ENCODE measurements at places on chromosomes 4 and X.

DNA sequence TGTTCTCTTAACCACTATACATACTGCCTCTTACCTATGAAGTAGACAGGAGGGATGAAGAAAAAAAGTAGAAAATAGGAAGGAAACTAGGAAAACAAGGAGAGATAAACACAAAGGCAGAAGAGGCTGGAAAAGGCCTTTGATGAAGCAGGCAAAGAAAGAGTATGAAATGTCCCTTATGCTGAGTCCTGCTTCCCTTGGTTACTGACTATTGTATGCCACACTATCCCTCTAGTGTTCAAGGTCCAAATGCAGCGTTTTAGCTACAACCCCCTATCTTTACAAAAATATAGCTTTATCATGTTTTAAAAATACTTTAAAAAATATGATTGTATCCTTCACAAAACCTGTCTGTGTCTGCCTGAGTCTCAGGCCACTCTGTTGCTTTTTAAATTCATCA lies 233.1 kb downstream of the CAMK2D start:
- no peak for DNase-seq

DNA sequence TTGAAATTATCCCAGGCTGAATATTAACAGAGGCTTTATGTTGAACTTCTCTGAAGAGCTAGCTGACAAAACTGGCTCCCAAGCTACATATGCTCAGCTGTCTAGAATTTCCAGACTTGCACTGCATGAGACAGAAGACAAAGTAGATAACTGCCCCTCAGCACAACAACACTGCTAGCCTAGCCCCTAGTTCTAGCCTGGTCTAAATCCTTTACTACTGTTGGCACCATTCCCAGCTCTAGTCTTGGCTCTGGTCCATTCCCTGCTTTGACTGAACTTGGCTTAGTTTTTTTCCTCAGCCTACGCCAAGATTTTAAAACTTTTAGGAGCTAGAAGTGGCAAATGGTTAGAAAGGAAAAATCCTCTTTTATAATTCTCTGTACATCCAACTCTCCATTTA lies 7.6 kb upstream of the OPHN1 start:
- no peak for DNase-seq

DNA sequence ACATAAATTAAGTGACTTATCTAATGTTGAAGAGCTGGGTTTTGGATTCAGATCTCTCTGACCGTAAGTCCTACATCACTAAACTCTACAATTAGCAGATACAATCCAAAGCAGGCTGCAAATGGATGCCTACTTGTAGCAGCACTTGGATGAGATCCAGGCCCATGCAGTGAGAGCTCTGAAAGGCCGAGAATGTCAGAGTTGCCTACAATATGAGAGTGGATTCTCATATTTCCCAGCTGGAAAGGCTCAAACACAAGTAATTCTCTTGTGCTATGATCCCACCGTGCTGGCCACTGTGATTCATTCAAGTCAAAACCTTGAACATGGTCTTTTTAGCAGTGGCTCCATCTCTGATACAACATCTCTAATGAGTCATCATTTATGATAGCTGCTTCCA lies 125.4 kb upstream of the CHRDL1 start:
- DNase-seq: no peak

GRCh38 chr4:77190053-77190452 lies 33.0 kb downstream of the CCNG2 start:
- DNase-seq: no peak

DNA sequence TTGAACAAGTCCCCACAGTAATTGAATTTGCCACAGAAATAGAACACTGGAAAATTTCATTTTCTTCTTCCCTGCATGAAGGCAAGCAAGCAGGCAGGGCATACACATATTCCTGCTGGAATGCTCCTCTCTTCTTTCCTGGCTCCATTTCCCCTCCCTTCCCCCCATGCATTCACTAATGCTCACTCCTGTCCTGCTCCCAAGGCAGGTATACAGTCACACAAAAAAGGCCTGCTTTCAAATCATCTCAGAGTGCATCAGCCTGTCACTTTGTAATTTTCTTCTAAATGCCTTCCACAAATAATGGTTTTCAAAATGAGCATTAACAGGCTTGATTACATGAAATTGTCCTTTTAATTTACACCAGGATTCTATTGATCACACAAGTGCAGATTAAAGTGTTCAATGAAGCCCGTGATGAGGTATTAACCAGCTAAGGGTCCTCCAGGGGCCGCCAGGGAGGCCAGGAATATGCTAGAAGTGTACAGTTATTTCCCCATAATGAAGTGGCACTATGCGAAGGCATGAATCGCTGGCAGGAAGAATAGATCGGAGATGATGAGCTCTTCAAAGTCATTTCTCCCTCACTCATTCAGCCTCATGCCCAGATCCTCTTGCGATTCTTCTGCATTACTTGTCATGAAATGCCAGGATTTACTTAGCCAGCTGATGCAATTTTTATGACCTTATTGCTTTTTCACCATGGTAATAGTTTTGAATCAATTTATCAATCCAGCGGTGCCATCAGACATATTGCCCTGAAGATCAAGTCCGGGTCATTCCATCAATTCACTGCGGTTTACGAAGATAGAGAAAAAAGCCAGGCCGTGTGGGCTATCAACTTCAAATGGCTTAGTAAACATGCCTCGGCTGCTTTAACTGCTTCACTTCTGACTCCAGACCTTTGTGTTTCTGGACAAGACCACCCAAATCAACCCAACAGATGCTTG lies 243.5 kb downstream of the GPAT3 start:
- DNase-seq: no peak

DNA sequence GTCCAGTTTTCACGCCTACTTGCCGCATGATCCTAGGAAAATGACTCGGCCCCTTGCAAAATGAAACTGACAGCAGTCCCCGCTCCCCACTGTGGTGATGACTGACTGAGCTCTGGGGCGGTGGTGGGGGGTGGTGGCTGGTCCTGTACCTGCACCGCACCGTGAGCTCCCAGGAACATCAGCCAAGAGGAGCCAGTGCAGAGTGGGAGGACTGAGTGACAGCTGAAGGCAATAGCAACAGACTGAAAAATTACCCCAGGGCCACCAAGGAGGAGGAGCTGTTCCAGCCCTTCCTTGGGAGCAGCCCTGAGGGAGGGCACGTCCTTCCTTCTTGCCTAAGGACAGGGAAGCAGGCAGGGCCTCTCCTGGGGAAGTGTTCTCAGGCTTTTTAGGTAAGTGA lies 2.4 kb upstream of the C4orf50 start:
- no peak for DNase-seq

GRCh38 chr4:36267486-36268268 lies 13.7 kb upstream of the DTHD1 start:
- no peak for DNase-seq

DNA sequence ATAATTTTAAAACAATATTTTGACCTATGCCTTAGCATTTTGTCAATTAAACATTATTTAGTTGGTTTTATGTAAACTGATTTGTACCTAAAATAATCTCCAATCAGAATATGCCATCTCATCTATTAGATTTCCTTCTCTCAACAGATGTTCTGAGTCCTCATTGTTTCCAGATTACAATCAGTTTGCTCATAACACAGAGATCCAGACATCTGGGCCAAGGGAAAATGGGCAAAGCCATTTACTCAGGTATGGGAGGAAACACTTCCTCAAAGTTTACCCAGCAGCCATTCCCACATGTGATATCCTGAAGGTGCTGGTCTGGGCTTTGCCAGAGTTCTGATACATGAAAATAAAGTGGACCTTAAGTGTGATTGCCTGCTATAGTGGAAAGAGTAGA lies 217.9 kb upstream of the GPC4 start:
- no peak for DNase-seq

GRCh38 chr4:140131675-140132229 lies 22.2 kb downstream of the MAML3 start:
- DNase-seq: no peak

DNA sequence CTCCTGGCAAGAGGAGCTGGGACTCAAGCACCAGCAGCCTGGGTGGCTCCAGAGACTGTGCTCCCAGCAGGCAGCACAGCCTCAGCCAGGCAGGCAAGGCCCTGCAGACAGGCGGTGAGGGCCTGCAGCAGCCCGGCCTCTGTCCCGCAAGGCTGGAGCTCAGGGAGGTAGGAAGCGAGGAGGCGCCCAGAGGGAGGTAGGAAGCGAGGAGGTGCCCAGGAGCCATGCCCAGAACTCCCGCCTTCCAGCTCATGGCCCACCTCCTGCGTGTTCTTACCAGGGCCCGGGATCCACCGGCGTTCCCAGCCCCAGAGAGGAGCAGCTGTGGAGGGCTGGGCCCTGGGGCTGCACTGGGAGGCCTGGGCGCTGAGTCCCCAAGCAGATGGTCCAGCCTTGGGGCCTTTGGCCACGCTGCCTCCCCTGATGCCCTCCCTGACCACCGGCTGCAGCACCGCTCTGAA lies 133.1 kb downstream of the HMX1 start:
- DNase-seq: no peak

DNA sequence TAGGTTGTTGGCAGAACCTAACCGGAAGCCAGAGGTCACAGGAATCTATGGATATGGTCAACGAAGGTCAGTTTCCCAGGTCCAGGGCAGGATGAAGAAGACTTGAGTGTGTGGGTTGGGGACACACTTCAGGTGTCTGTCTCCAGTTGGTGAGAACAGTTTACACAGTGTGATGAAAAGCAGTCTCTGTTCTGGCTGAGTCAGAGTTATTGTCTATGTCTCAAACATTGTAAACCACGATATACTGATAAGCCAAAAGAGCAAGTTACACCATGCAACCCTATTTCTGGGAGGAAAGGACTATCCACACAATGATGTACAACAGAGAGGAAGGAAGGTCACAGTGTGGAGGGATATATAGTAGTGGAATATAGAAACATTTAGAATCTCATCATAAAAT lies 187.1 kb upstream of the C1QTNF7 start:
- DNase-seq: no peak

DNA sequence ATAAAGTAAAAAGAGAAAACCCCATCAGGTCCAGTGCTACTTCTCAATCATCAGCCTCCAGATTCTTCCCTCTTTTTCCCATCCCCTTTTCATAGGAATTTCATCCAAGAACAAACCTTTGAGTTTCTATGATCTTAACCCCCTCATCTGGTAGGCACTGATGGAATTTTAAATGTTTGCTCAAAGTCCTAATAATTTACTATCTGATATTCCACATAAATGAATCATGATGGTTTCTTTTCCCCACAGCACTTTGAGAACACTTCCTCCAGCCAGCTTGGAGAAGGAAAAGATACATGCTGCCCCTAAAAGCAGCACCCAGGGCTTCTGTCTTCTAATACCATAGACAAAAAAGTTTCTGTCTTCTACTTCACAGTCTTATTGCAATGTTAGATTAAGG lies 19.4 kb upstream of the KLHL8 start:
- DNase-seq: no peak

DNA sequence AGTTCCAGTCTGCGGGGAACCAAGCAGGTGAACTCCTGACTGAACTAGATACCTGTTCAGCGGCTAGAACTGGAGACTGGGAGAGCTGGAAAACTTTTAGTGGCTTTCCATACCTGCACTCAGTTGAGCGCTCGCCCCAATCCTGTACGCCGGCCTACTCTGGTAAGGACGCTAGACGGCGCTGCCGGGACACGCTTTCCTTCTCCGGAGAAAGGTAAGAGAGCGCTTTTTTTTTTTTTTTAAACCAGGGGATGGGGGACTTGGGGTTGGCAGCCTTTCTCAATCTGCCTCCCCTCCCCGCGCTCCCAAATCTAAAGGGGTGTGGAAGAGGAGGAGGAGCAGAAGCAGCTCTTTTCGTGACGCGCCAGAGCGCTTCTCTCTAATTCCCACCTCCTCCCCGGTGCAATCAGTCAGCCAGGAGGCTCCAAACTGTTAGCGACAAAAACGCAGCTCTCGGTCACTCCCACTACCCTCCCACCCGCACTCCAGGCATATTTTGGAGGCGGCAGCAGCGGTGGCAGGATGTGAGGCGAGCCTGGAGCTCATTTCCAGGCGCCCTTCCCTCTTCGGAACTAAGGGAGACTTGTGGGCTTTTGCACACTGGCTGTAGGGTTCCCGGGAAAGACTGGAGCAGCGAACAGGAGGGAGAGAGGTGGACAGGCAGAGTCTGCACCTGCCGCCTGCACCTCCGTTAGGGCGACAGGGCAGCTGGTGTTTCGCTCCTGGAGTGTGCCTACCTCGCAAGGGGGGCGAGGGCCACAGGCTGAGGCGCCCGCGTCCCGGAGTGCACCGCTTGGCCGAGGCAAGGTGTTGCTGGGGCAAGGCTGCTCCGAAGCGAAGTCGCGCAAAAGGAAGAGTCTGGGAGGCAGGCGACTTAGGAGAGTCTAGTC lies at the start of gene IL1RAPL2:
Gene IL1RAPL2 (plus strand): TSS at position 409 of the 890 bp plus-strand sequence.
- DNase-seq: no peak

DNA sequence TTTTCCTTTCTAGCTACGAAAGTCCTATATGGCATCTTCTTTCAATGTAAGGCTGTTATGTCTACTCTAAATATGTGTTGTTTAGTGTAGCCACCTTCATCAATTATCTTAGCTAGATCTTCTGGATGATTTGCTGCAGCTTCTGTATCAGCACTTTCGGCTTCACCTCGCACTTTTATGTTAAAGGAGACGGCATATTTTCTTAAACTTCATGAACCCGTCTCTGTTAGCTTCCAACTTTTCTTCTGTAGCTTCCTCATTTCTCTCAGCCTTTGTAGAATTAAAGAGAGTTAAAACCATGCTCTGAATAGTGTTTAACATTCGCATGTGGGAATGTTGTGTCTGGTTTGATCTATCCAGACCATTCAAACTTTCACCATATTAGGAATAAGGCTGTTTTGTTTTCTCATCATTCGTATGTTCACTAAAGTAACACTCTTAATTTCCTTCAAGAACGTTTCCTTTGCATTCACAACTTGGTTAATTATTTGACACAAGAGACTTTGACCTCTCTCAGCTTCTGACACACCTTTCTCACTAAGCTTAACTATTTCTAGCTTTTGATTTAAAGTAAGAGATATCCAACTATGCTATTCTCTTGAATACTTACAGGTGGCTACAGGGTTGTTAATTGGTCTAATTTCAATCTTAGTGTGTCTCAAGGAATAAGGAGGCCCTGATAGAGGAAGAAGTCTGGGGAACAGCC lies 476.8 kb downstream of the GABRG1 start:
- DNase-seq: no peak

GRCh38 chr4:110061076-110061475 lies 137.3 kb downstream of the ELOVL6 start:
- DNase-seq: no peak

DNA sequence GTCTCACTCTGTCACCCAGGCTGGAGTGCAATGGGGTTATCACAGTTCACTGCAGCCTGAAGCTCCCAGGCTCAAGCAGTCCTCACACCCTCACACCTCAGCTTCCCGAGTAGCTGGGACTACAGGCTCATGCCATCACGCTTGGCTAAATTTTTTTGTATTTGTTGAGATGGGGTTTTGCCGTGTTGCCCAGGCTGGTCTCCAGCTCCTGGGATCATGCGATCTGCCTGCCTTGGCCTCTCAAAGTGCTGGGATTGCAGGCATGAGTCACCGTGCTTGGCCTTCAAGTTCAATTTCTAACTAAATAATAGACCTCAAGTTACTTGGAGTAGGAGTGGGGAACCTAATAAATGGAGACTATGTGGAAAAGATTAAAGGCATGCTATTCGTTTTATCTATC lies 48.9 kb downstream of the MND1 start:
- DNase-seq: no peak

- no peak for DNase-seq
Observed at GRCh38 chr4:102352781-102353180, 7.5 kb upstream of the SLC39A8 start.

- DNase-seq: no peak
Observed at GRCh38 chrX:63430026-63430425, 78.9 kb upstream of the SPIN4 start.

- no peak for DNase-seq
Observed at GRCh38 chrX:57285001-57285400, 1.5 kb upstream of the FAAH2 start.

Data from stimulated activated CD8-positive, alpha-beta memory T cell treated with anti-CD3 and anti-CD28 coated beads, Interleukin-2, amount 100 ng/mL, for 1 hour (primary cell).